ENCODE measurements at places on chromosomes 7 and 10. TPM values are rescaled to one million over a fixed set of nuclear protein-coding genes. Genes with fewer than 3 reads are reported as not detected.

- DNase-seq, result no peak
Measured at GRCh38 chr7:87506246-87507180, 31.0 kb upstream of the ABCB4 start.

GRCh38 chr10:33216661-33217427 lies 117.6 kb downstream of the NRP1 start:
- no peak for DNase-seq

GRCh38 chr10:30600005-30600404 lies 29.5 kb downstream of the LYZL2 start:
- DNase-seq, result no peak

DNA sequence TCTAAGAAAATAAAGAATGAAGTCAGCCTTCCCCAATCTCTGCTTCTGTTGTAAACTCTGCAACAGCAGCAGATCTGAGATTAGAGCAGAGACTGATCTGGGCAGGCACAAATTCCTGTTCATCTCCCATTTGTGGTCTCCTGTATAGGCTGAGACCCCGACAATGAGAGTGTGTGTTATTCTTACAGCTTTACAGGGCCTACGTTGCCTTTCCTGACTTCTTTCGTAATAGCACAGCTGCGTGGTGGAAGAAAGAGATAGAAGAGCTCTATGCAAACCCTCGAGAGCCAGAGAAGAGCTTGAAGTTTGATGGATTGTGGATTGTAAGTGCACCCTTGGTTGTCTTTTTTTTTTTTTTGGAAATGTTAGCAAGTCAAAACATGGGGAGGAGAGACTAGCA lies 72.1 kb downstream of the PRSS58 start:
- DNase-seq, result no peak

DNA sequence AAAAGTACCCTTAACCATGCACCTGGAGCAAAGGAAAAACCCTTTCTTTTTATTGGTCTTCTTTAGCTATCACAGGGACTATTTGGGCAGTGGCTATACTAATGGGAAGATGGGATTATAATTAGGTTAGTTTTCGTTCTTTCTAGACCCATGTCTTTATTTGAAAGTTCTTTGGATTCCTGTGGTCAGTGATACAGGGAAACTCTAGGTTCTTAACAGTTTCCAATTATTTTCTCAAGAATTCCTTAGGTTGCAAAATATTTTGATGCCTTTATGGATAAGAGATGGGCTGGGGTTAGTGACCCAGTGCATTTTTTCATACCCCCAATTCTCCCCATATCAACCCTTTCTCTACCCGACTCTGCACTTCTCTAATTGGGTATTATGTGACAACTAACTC lies 49.0 kb downstream of the ADD3 start:
- no peak for DNase-seq

GRCh38 chr7:92854501-92855238 lies 18.3 kb upstream of the CDK6 start:
- no peak for DNase-seq

DNA sequence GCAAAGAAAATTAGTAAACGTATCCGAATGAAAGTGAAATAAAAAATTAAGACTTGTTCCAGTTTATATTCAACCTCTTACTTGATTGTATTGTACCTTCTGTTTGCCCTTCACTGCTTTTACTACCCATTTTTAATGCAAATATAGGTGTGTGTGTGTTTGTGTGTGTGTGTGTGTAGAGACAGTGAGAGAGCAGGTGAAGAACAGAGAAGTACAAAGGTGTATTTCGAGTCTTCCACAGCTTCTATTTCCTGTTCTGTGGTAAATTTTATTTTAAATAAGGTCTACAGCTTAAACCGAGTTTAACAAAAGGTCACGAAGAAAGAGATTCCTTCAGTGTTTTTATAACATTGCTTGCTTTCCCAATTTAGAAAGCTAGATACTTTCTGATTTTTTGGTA lies 12.7 kb upstream of the SVIL start:
- no peak for DNase-seq

FAM25A gene
- polyA plus RNA-seq, result not detected

Data from right lung (tissue), 10 donors.